GM03348 (cell line): ENCODE measurements at places on chromosomes 5 and 9.

DNA sequence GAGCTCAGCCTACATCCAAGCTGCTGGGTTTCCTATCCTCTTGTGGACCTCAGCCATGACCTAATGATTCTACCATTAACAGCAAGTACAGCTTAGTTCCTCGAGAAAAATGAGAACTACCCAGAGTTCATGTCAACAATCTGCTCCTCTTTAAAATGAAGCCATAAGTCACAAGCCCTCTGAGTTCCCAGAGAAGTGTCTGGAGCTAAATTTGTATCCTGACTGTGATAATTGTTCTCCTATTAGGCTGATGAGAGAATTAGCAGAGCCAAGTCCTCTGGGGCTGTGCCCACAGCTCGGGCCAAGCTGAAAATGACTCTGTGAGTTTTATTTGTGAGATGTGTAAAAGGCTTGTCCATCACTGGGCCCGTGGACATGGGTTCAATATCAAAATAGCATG is 145.1 kb upstream of the SMIM23 start:
- no peak for DNase-seq

GRCh38 chr5:135439231-135440205 is 7.6 kb downstream of the DCANP1 start:
- DNase-seq = no peak

DNA sequence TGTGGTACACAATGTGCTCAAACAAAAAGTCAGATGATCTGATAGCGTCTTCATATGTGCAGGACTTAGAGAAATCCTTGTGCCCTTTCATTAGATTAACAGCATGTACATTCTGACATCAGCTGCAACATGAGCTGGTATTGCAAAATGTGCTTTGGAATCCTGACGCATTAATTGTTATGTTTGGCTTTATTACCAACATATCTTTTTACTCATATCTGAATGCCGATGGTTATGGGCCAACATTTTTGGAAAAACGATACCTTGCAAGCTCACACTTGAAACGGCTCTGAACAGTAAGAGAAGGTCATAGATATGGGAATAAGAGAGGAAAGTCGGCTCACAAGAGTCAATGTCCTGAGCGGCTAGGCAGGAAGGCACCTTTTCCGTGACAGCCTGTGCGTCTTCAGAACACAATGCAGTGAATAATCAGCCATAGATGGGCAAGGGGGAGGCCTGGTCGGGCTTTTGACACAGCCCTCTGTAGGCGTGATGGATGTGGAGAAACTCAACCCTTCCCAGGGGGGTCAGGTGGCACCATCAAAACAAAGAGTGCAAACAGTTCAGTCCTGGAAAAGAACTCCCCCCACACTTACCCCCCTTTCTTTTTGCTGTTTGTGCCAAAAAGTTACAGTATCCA is 36.4 kb upstream of the GAS1 start:
- DNase-seq = peak; percentile 47

DNA sequence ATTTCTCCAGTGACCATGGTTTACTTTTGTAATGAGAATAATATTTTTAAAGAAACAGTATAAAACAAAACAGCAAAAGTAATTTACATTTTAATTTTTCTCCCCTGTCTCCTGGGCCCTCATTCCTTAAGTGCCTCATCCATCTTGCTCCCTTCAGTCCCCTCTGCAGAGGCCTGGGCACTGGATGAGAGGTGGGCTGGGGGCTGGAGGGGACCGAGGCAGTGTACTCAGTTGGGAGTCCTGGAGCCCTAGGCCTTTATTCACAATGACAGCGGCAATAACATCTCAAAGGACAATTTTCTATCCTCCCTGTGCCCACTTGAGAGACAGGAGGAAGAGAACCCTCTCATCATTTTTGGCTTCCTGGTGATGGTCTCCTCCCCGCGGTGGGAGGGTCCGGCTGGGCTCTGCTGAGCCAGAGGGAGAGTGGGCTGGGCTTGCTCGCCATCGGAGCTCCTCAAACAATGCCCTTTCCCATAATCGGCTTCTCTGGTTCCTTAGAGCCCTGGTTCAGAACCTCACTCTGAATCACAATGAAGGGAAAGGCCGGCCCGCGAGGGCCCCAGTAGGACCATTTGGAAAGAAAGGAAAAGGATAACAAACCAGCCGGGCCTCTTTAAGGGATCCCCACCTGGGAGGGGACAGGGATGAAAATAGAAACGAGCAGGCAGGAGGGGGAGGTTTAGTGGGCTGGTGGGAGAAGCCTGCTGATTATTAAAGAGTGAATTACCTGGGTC is 9.7 kb upstream of the SMIM32 start:
- DNase-seq = no peak

DNA sequence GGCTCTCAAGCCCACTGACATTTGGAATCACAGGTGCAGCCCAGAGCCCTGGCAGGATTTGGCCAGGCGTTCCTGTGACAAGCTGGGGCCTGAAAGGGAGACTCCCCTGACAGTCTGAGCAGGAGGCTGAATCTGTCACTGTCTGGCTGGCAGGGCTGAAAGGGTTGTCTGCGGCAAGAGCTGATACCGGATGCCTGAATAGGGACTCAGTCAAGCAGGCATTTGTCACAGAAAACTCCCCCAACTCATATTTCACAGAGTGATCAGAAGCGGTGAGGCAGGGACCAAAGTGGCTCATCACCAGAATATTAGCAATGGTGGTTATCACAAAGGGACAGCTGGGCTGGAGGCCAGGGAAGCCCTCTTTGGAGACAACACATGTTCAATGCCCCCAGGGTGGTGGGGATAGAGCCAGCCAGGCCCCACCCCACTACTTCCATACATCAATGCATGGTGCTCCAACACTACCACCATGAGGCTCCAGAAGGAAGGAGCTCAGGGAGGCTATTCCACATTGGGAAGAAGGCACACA is 295.5 kb downstream of the DTWD2 start:
- no peak for DNase-seq

GRCh38 chr9:110583237-110583636 is 3.7 kb upstream of the SVEP1 start:
- peak; percentile 28 for DNase-seq

GRCh38 chr5:1385395-1386273 is 40.7 kb upstream of the CLPTM1L start:
- peak; percentile 95 for DNase-seq

- DNase-seq = peak; percentile 52
Observed at GRCh38 chr5:55154873-55155272, 5.1 kb upstream of the GPX8 start.

DNA sequence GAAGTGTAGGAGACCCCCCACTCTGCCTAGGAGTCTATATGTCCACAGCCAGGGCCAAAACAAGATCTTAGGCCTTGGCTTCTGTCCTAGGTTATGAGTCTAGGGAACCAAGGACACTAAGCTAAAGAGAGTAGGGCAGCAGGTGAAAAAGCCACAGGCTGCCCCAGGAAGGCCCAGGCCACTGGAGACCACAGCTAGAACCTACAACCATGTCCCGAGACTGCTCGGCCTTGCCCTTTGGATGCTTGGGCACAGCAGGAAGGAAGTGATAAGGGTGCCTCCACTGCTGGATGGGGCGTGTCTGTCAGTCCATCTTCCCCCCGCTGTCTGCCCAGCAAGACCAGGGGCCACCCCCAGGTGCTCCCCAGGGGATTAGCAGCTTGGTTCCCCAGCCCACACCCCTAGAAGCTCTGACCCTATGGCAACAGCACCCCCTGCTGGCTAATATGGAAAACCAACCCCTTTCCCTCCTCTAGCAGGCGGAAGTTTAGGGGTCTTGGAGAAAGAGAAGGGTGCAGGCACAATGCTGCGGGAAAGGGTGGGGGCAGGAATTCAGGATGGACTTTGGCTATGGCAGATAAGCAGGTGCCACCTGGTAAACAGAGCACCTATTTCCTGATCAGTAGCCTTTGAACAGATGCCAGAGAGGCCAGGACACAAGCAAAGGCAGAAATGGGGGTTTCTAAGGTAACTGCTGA is 10.5 kb upstream of the IRF1 start:
- peak; percentile 72 for DNase-seq

GRCh38 chr5:1667648-1668140 is 131.9 kb downstream of the MRPL36 start:
- DNase-seq = no peak

DNA sequence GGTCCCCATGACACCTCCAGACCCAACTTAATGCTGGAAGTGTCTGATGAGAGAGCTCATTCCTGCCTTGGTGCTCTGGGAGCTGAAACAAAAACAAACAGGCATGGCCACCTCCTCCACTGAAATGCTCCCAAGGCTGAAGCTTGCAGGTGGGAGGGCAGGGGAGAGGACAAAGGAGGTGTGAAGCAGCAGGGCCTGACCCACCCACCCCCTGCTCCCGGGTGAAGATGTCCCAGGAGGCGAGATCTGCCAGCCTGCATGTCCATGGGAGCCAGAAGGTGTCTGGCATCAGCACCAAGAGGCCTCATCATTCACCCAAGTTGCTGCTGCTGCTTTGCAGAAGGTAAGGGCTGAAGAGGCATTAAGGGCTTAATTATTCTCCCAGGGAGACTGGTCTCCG is 4.2 kb upstream of the CCIN start:
- DNase-seq = no peak

DNA sequence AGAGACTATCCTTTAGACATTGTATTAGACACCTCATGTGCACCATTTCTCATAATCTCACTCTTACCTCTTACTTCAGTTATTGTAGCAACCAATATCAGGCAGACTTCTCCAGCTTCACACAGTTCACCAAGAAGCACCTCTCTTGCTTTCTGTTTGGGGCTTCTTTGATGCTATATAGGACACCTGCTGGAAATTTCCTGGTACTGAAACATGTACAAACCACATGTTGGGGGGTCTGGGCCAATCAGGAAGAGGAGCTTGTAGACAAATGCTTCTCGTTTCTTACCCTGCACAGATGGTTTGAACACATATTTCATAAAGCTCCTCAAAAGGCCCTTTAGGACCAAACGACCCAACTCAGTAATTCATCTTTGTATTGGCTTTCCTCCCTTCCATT is 212.1 kb downstream of the IZUMO3 start:
- DNase-seq = no peak

GRCh38 chr9:70607926-70608325 is 193.5 kb upstream of the KLF9 start:
- DNase-seq = no peak

DNA sequence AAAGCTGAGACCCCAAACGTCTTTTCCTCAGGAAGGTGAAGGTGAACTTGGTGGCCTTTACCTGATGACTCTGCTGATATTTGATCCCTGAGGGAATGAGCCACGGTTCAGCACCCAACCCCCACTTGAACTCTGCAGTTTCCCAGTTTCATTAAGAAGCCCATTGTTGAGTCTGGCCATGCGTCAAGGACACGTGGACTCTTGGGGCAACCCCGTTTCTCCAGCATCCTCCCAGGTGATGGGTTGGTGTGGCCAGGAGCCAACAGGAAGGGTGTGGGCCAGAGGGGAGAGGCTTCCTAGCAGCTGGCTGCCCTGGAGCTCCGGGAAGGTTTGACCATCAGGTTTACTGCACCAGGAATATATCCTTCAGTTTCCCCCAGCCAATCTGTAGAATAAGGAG is 59.5 kb upstream of the GNE start:
- no peak for DNase-seq

GRCh38 chr9:91547081-91547480 is 123.4 kb upstream of the NFIL3 start:
- no peak for DNase-seq

GRCh38 chr9:117992006-117992405 is 287.8 kb downstream of the TLR4 start:
- DNase-seq = no peak

GRCh38 chr5:82613891-82614290 is 335.7 kb upstream of the RPS23 start:
- DNase-seq = no peak

GRCh38 chr9:18459962-18460584 is 13.9 kb upstream of the ADAMTSL1 start:
- peak; percentile 75 for DNase-seq

DNA sequence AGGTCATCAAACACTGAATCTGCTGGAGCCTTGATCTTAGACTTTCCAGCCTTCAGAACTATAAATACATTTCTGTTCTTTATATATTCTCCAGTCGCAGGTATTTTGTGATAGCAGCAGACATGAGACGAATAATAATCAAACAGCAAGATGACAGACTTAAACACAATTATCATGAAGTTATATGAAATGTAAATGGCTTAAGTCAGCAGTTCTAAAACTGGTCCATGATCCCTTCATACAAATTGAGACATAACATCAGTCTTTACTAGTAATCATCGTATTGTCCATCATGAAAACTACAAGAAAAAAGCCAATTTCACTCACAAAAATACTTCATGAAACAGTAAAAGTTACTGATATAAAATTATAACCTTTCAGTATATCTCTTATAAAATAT is 101.8 kb downstream of the ZDHHC21 start:
- no peak for DNase-seq

DNA sequence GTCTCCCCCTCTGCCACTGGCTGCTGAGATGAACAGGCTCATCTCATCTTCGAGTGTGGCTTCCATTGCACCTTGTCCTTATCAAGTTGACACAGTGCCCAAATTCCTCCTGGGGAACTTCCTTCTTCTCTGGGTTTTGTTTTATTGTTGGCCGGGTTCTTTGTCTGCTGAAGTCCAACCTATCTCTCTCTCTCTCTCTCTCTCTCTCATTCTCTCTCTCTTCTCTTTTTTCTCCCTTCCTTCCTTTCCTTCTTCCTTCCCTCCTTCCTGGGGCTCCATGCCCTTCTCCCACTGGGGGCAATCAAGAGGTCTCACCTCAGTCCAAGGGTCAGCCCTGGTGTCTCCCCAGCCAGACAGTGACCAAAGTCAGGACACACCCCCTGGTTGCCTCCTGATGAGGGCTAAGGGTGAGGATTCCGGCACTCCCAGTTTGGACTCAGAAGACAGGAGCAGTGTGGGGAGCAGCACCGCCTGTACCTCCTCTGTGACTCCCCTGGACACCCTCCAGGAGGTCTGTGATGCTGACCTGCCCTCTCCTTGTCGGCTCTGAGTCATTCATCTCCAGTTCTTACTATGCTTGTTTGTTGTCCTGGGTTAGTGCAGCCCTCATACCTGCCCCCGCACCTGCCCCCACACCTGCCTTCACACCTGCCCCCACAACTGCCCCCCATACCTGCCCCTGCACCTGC is 30.7 kb downstream of the KCNT1 start:
- DNase-seq = no peak

DNA sequence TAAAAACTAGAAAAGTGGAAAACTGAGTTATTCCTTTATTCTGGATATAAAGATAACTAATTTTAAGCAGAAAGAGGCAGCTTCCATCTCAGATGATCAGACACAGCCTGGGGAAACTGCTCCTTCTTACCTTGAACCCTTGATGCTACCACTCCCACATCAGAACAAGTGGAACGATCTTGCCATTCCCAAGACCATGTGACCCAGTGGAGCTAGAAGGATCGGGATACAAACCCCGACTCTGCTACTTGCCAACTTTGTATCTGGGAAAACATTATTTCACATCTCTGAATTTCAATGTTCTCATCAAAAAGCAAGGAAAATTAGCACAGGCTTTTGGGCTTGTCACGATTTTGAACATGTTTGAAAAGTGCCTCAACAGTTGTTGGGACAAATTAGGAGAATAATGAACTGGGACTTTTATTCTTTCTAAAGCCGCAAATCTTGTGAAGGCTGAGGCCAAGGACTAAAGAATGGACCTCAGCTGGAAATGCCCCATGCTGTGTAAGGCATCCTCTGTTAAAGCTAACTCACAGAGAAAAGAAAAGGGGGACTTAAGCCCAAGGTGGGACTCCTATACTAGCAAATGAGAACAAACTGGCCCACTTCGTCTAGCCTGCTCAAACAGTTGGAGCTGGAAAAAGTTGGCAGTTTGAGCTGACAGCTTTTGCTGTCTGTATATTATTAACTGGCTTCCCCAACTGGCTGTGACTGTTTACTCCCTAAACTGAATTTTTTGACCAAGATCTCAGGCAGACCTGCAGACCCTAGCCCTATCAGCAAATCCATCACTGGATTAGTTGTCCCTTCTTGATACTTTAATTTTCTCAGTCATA is 552.3 kb downstream of the EFNA5 start:
- no peak for DNase-seq

- DNase-seq = no peak
Observed at GRCh38 chr9:77125665-77126064, 51.7 kb upstream of the VPS13A start.
